ENCODE measurements at places on chromosomes 2 and 18. TPM values are rescaled to one million over a fixed set of nuclear protein-coding genes. Genes with fewer than 3 reads are reported as not detected.
A peak's percentile ranks its signal among the peaks of the same experiment; 100 is the strongest.

The HOXD3 gene
- not detected for total RNA-seq

The LAMA1 gene
- not detected for total RNA-seq

The WDR12 gene
- total RNA-seq = 105 TPM

The RAPGEF4 gene
- total RNA-seq = 1.8 TPM

The PPIL3 gene
- 28.0 TPM for total RNA-seq

The SH3RF3 gene
- 0.29 TPM for total RNA-seq

The PARD3B gene
- total RNA-seq = 10.1 TPM

The MLPH gene
- 47.2 TPM for total RNA-seq

The FIGN gene
- total RNA-seq = 8.4 TPM

The PROM2 gene
- total RNA-seq = 24.7 TPM

The SERPINB5 gene
- total RNA-seq = 34.0 TPM

The GALNT14 gene
- 61.9 TPM for total RNA-seq

DNA sequence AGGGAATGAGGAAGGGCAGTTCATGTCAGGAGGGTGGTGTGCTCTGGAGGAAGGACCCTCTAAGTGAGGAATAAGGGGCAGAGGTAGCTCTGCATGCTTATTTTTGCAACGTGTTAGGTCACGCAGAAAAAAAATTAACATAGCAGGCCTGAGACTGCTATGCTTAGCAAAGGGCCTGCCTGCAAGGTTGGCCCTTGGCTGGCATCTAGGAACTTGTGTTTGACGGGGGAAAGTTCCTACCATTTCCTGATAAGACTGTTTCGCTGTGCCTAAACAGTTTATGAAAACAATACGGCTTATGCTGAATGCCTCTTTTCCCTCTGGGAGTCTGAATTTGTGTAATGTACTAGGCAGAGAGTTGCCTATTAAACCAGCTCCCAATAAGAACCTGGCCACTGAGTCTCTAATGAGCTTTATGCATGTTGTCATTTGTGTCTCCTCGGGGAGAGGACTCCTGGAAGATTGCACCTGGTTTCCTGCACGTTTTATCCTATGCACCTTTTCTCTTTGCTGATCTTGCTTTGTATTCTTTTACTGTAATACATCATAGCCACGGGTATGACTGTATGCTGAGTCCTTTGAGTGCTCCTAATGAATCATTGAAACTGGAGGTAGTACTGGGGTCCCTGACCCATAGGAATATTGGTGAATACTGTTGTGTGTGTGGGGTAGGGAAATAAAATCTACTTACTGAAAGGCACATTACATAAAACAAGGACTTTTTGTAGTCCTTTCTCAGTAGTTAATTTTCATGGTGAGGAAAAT is 169.0 kb downstream of the PRPF40A start:
- DNase-seq = no peak

- no peak for DNase-seq
These were observed 15.6 kb downstream of the SUCLG1 start for GRCh38 chr2:84443477-84443876.

DNA sequence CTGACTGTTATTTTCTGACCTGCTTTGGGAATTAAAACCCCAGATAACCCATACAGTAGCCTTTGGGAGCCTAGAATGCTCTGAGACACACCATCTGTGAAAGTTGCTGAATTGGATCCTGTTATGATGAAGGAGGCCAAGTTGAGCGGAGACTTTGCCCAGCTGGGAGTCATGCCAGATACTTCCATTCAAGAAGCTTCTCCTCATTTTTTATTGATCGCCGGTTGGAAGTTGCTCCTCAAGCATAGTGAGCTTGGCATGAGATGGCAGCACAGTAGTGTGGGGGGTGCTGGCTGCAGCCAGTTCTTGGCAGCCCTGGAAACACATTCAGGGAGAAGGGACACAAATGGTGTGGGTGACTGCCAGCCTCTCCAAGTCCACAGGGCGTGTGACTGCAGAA is 270.7 kb upstream of the NRP2 start:
- no peak for DNase-seq

DNA sequence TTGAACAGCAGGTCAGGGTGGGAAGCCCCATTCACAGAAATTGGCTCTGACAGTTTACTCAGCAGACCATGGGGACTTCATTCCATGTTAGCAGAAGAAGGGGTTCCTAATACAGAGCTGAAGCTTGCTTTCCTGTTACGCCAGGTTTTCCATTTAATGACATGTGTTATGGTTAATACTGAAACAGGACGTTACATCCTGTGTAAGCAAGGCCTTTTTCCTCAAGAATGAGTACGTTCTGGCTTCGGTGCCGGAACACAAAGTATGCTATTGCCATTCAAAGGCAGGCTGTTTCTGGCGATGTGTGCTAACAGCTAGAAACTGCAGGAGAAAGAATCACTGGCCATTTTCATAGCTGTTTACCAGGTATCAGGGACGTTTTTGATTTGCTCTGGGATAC is 190.4 kb downstream of the SNTG2 start:
- DNase-seq = no peak

GRCh38 chr2:25897506-25897905 is 19.2 kb upstream of the ASXL2 start:
- DNase-seq = no peak

GRCh38 chr2:176088937-176089842 is 3.3 kb upstream of the HOXD13 start:
- DNase-seq = no peak

- no peak for DNase-seq
These were observed 72.1 kb downstream of the BCL2 start for GRCh38 chr18:63247506-63247905.

- DNase-seq = no peak
These were observed 320.7 kb downstream of the SLC8A1 start for GRCh38 chr2:40131081-40131704.

DNA sequence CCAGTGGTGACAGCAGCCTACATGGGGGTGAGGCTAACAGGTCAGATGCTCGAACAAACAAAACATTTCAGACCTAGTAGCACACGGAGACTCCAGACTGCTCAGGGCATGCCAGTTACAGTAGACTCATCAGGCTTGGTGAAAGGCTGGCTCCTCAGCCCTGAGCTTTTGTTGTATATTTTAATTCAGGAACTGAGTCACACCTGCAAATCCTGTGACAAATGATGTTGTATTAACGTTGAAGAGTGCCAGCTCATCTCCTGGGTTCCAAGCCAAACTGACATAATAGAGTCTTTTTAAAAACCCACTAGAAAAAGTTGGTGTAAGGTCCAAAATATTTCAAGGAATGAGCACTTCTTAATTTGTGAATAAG is 65.3 kb downstream of the C1D start:
- DNase-seq = no peak

GRCh38 chr2:56009758-56010458 is 86.3 kb upstream of the EFEMP1 start:
- DNase-seq = no peak

DNA sequence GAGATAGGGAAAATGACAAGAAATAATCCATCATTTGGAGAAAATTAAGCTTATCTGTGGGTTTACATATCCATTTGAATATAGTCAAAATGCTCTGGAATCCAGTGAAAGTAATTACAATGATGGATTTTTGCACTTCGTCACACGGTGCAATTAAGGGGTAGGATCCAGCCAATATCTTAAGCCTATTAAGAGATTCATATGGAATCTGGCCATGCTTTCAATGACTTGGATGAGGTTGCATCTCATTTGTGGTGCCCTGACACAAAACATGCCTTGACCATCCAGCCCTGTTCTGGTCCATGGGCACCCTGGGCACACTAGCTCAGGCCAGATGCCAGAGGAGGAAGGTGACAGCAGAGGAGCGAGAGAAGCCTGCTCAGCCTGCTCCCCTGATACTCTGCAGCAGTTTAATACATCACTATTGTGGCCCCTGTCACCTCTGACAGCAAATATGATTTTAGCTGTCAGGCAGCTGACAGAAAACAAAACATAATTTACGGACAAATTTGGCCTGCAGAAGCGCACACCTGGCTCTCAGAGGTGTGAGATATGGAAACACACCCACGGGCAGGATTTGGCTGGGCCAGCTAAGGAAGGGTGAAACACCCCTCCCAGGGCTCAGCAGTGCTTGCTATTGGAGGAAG is 94.1 kb upstream of the ST8SIA3 start:
- DNase-seq = no peak

- DNase-seq = no peak
These were observed 192.2 kb downstream of the PLCL1 start for GRCh38 chr2:197996583-197996982.

- DNase-seq = no peak
These were observed 59.2 kb upstream of the PEX13 start for GRCh38 chr2:60958361-60958760.

GRCh38 chr18:34493566-34494358 is 216.3 kb upstream of the DTNA start:
- DNase-seq = peak; percentile 44

GRCh38 chr2:73059106-73059505 is 12.4 kb downstream of the SFXN5 start:
- no peak for DNase-seq

GRCh38 chr2:89811295-89811694 is 1119.8 kb downstream of the RPIA start:
- DNase-seq = no peak

GRCh38 chr18:6004119-6004518 is 108.8 kb upstream of the TMEM200C start:
- DNase-seq = no peak

GRCh38 chr2:63242747-63243146 is 192.1 kb downstream of the OTX1 start:
- no peak for DNase-seq

DNA sequence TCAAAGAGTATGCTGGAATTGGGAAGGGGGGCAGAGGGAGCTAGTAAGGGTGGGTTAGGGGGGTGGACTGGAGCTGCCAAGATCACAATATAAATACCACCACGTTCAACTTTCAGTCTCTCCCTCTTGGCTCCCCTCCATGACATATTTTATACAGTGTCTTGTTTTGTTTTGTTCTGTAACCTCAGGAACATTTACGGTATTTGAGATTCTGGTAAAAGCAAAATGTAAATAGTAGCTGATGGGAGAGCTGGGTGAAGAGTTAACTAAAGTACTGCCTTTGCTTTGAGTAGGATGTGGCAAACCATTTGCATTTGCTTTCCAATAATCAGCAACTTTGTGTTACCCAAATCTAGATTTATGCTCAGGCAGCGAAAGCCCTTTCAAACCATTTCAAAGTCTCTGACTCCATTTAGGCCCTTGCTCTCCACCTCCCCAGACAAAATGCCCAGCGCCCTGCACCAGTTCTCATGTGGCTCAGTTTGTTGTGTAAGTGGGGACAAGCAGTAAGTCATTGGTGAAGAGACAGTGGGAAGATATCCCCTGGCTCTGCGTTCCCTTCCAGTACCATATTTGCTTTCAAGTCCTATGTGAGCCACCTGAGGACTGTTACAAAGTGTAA is 17.4 kb downstream of the IRS1 start:
- no peak for DNase-seq

DNA sequence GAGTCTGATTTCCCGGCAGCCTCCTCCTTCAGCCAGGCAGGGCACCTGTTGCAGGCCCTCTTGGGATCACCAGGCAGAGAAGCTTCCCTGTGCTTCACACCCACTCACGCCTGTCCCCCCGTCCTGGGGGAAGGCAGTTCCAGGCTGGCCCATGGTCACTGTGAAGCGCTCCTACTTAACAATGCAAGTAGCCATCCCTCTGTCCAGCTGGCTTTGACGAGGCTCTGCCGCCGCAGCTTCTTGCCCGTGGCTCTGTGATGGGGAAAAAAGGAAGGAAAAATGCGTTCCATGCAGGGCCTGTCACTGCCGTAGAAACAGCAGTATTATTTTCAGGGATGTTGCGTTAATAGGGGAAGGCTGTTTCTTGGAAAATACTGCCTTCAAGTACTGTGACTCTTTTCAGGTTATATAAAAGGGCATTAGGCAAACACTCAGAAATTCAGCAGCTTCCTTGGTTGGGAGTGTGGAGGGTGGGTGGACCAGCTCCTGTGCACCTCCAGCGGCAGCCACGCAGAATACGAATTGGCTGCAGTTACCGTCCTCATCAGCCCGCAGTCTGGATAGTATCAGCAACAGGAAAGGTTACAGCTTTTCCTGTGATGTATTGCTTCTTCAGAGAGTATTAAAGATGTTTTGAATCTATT is 232.3 kb downstream of the KLHL29 start:
- no peak for DNase-seq

DNA sequence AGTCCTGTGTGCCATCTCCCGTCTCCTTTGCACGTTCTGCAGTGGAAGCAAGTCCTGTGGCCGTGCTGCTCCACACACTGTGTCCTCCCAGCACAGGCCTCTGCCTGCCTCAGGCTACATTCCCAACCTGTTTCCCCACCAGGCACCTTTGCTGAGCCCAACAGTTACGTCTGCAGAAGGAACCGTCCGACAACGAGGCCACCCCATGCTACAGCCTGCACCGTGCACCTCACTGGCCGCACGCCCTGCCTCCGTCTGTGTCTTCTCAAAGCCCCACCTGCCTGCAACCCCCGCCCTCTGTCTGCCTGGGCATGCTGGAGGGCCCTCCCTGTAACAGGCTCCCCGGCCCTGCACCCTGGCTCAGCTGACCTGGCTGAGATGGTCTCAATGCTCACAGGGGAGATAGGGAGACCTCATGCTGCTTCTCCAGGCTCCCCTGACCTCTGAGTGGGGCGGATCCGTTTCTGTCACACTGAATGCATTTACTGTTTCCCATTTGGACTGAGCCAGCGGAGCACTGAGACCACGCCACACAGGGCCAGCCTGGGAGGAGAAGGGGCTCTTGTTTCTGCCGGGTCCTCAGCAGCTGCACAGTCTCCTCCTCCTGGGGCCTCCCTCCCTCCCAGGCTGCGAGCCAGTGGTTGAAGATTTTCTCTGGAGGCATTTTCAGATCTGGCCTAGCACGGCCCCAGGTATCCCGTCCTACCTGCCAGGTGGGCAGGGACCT is 109.1 kb upstream of the OTOS start:
- DNase-seq = no peak

DNA sequence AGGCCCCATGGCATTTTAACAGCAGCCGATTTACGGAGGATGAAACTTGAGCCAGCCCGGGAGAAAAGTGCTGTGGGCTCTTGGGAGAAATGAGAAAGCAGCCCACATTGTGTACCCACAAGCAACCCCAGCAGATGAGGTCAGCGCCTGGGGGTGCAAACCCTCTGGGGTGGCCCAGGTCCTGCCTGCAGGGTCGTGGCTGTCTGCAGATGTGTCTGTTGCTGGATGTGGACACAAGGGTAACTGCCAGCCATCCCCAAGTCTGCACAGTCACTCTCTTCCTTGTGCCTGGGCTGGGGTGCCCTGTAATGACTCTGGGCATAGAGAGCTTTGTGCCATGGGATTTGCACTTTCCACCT is 170.8 kb downstream of the PRKCE start:
- DNase-seq = no peak

DNA sequence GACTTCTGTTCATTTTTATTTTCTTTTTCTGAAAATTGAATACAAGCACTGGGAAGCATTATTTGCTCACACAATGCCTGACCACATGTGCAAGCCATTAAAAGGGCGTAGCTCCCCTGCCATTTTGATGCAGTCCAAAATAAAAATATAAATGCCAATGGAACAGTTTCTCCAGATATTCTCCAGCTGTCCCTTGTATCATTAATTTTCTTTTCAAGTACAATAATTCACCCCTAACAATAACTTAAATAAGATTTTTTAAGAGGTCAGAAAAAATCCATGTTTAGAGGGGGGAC is 168.0 kb downstream of the TMEFF2 start:
- DNase-seq = no peak

DNA sequence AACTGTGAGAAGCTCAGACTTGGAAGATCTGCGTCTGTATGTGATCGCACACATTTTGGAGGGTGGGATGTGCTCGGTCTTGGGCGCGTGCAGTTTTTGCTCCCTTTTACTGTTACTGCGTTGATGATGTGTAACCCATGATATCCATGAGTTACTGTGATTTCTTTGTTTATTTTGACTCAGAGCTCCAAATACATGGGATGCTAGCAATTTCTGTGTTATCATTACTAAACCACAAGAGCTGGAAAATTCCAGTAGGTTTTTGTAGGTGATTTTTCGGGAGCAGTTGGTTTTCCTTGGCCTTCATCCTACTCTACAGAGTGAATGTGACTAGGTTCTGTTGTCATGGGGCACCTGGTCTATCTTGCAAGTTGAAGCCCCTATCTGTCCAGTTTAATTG is 124.2 kb downstream of the AGAP1 start:
- DNase-seq = no peak

Measured in Calu3 (cell line).